ENCODE measurements at places on chromosomes 2 and 18.

GRCh38 chr2:240876475-240877251 lies 8.0 kb downstream of the AGXT start:
- DNase-seq: no peak

DNA sequence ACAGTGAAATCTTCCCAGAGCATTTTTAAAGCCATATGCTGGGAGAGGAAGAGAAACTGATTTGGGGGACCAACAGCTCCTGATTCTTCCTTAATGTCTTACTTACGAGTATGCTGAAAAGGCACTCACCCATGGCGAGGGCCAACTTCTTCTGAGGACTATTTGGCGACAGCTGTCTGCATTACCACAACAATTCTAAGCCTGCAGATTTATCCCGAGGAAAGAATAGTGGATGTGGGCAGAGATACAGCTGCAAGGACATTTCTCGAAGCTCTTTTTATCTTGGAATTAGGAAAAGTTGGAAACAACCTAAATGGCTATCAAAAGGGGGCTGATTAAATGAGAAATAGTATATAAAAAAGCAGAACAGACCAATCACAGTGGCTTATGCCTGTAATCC lies 40.3 kb upstream of the FHL2 start:
- no peak for DNase-seq

GRCh38 chr2:226767056-226767813 lies 32.4 kb downstream of the IRS1 start:
- no peak for DNase-seq

- no peak for DNase-seq
These were observed 777.8 kb upstream of the RAB6C start for GRCh38 chr2:129201696-129202095.

DNA sequence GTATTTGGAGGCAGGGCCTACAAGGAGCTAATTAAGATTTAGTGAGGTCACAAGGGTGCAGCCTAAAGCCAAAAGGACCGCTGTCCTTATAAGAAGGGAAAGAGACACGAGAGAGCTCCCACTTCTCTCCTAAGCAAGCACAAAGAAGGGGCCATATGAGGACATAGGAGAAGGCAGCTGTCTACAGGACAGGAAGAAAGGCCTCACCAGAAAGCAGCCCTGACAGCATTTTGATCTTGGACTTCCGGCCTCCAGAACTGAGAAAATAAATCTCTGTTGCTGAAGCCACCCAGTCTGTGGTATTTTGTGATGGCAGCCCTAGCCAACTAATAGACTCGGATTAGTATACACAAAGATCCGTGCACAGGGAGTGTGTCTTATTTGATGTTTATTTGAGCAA lies 139.7 kb downstream of the B3GNT2 start:
- DNase-seq: no peak

DNA sequence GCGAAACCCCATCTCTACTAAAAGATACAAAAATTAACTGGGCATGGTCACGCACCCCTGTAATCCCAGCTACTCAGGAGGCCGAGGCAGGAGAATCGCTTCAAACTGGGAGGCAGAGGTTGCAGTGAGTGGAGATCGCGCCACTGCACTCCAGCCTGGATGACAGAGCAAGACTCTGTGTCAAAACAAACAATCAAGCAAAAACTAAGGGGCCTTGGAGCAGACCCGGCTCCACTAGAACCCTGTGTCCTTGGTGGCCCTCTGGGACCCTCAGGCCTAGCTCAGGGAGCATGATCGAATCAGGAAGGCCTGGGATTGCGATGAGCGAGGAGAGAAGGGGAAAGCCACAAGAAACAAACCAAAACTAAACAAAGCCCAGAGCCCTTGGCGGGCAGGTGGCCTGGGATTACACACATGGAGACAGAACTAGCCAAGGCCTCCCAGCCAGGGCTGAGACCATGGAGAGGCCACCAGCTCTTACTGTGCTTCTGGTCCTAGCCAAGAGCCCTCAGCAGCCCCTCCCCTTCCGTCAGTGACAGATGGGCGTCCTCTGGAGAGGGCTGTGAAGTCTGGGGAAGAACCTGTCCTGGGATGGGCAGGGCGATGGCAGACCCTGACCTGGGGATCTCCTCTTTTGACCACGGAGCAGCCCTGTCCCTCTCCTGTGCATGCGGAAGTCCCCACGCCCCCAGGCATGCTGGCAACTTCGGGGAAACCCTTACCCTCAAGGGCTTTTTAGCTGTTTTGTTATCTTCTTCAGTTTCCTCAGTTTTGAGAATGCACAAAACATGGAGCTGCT lies 27.4 kb upstream of the CATIP start:
- no peak for DNase-seq

- DNase-seq: no peak
These were observed 9.0 kb upstream of the HIBCH start for GRCh38 chr2:190328573-190329147.

- no peak for DNase-seq
These were observed 97.6 kb downstream of the SH3RF3 start for GRCh38 chr2:109226622-109227021.

DNA sequence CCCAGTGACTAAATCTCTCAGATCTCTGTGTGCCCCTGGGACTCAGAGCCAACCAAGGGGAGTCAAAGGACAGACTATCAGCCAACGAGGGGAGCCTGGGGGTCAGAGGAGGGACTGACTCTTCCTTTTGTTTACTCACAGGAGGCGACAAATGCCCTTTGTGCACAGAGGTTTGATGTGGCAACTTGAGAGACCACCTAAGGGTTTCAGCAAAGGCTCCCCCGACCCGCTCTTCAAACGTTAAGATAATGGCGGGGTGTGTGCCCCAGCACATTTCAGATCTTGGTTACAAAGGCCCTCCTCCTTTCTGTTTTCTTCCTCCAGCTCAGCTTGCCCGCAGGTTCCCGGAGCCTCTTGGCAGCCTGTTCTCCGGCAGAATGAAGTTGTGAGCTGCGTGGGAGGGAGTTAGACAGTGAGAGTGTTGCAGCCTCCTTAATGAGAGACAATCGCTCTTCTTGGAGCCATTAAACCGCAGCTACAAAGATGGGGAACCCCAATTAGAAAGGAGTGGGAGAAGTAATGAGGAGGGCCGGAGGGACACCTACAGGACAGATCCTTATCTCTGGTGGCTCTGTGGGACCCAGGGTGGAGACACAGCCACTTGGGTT lies 76.2 kb downstream of the KIAA2012 start:
- no peak for DNase-seq

DNA sequence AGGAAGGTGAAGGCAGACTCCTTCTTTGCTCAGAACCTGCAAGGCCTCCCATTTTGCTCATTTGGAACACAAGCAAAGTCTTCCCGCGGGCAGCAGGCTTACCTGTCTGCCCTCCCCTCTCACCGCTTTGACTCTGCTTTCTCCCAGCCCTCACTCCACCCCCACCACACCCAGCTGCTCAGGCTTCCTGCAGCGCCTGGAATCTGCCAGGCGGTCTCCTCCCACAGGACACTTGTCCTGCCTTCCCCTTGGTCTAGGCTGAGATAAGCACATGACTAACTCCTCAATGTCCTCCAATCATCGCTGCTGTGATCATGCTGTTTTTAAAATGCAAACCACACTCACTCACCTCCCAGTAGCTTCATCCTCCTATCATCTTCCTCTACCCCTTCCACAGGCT lies 430.0 kb downstream of the ZNF516 start:
- DNase-seq: no peak

DNA sequence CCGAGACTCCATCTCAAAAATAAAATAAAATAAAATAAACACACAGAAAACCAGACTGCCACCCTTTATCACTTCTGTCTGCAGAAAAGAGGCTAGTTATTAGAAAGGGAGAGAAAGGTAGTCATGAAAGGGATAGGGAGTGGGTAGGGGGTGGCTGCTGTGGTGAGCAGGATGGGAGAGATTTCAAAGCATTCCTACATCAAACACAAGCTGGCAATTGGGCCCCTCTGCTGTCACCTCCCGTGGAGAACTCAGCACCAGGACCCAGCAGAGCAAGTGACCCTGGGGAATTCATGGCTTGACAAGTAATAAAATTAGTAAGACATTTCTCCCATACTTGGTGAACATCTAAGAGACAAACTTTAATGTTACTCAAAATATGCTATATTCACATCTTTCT lies 3.7 kb upstream of the HOXD1 start:
- no peak for DNase-seq

- DNase-seq: no peak
These were observed 63.8 kb downstream of the MEX3C start for GRCh38 chr18:51133580-51134160.

- no peak for DNase-seq
These were observed 276.0 kb upstream of the REV1 start for GRCh38 chr2:99765731-99766318.

- DNase-seq: no peak
These were observed 376.3 kb upstream of the MYT1L start for GRCh38 chr2:2707206-2707991.

GRCh38 chr2:174771631-174772471 lies 7.6 kb upstream of the CHRNA1 start:
- DNase-seq: no peak

- no peak for DNase-seq
These were observed 60.7 kb downstream of the ARMC9 start for GRCh38 chr2:231259104-231259503.

DNA sequence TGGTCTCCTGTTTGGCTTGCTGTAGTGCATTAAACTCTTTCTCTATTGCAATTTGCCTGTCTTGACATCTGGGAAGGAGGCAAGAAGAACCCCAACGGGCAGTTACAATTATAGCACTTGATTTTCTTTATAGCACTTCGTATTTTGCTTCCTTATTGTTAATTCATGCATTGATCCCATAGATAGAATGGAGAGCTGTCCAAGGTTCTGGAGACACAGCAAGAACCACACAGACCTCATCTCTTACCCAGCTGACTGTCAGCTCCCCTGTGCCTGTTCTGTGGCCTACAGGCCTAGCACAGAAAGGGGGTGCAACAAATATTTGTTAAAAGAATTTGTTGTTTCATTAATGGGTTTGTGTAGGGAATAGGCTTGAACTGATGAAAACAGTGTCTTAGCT lies 194.3 kb downstream of the GALNT1 start:
- no peak for DNase-seq

DNA sequence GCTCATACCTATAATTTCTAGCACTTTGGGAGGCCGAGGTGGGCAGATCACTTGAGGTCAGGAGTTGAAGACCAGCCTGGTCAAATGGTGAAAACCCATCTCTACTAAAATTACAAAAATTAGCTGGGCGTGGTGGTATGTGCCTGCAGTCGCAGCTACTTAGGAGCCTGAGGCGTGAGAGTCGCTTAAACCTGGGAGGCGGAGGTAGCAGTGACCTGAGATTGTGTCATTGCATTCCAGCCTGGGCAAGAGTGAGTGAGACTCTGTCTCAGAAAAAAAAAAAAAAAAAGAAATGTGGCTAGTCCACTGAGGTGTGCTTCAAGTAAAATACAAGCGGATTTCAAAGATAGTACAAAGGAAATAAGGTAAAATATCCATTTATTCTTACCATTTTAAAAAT lies 46.2 kb downstream of the RBKS start:
- no peak for DNase-seq

DNA sequence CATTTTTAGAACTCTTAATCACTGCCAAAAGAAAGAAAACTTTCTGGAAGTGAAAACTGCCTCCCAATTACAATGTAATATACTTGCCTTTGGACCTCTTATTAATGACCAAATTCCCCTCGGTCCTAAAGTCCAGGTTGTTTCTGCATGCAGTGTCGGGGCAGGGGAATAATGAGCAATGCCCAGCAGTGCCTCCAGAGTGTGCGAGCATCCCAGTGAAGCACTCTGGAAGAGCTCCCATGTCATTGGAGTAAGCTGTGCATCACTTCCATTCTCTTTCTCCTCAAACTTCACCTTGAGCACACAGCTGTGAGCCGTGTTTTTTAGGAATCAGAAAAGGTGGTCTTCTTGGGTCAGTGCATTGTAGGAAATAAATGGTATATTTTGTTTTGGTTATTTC lies 107.1 kb downstream of the SH3RF3 start:
- no peak for DNase-seq

- DNase-seq: no peak
These were observed 35.5 kb upstream of the YWHAQ start for GRCh38 chr2:9666306-9666705.

DNA sequence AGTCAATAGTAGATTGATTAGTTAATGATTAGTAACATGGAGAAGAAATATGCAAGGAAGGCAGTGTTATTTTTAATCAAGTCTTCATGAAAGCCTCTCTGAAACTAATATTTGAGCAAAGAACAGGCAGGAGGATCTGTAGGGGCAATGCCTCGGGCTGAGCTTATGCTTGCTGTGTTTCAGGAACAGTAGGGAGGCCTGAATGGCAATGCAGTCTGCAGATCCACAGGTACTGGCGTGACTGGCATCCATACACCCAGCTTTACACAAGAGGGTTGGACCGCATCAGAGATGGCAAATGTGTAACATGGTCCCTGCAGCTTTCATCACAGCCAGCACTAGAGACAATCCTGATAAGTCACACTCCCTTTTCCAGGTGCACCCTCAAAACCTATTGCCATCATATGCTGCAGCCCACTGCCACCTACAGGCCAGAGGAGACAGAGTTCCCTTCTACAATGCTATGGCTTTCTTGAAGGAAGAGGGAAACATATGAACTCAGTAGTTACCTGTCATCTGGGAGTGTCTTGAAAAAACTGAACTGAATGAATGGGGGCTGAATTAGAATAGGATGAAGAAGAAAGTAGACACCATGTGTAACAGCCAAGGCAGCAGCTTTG lies 582.4 kb upstream of the RAB6C start:
- DNase-seq: no peak

DNA sequence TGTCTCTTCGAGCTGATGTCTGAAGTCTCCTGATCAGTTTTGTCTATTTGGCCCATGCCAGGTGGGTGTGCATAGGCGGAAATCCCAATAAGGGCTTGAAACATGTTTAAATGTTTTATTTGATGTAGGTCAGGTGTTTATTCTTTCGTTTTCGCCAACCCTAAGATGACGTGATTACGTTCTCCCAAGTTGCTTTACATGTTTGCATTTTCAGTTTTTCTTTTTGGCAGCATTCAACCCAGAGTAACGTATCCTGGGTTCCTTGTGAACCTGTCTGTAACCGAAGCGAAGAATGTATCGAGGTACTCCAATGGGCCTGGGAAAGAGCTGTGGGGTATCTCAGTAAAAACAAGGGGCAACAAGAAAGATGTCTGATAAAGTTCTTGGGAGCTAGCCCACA lies 3.1 kb downstream of the ALPK2 start:
- no peak for DNase-seq

- no peak for DNase-seq
These were observed 5.6 kb downstream of the METTL5 start for GRCh38 chr2:169819106-169819505.

DNA sequence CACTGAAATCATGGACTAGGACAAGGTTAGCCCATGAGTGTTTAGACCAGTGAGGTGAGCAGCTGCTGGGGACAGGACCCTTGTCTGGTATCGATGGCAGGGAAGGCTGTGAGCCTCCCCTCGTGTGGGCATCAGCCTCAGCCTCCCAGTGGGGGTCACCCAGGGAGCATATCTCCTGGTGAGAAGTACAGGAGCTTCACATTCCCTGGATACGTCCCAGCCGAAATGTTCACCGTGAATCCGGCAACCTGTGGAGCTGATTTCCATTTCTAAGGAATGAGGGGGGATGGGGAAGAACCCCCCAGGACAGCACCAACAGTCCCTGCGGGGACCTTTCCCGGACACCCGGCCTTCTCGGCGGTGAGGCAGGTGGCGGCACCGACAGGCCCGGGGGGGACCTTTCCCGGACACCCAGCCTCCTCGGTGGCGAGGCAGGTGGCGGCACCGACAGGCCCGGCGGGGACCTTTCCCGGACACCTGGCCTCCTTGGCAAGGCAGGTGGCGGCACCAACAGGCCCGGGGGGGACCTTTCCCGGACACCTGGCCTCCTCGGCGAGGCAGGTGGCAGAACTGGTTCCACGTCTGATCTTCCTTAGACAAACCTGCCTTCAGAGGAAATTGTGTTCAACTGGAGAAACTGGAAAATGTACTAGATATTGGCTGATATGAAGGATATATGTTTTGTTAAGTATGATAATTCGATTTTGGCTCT lies 21.2 kb downstream of the RTP5 start:
- no peak for DNase-seq
